ENCODE measurements at places on chromosomes 3 and 15.

GRCh38 chr3:147409143-147410115, at the start of gene ZIC1:
TSS of gene ZIC1 (plus strand) at chr3:147409365. CDS start at chr3:147410113, 748 bp downstream.
- no peak for DNase-seq

DNA sequence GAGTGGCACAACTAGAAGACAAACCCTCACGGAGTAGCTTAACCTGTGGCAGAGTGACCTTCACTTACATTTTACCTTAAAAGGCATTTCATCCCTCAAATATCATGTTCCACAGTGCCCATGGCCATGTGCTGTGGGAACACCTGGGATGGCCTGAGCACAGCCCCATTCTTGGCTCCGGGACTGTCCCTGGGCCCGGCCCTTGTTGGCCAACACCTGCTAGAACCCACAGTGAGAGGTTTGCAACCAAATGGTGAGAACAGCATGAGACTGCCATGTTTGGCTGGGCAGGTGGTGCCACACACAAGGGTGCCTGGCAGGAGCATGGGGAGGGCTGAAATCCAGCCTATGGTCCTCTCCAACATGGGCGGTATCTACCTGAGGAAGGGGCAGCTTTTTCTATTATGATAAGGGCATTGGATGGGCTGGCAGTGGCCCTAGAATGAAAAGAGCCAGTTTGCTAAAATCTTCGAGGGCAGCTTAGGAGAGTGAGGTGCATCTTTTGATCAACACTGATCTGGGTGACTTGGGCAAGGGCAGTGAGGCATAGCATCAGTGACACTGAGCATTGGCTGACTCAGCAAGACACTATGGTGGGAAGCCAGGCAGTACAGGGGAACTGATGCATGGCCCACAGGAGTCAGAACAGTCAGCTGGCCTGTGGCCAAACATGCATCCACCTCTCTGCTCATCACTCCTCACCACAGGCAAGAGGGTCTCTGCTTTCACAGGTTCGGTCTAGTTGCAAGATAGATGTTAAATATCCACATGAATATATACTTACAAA, 53.9 kb downstream of the SYNM start:
- DNase-seq, result no peak

DNA sequence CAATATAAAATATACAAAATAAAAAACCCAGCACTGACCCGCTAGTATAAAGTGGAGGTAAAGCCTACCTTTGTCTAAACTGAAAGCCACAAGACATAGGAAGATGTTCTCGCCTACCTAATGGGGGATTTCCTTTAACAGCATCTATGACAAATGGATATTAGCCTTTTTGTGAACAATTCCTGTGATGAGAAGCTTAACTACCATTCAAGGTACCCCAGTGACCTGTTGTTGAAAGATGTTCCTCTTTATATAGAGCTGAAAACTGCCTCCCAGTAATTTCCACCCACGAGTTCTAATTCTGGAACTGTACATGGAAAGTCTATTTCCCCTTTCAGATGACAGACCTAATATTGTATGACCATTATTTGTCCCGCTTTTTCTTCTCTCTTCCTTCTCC, 109.8 kb upstream of the RASGRP1 start:
- DNase-seq, result no peak

DNA sequence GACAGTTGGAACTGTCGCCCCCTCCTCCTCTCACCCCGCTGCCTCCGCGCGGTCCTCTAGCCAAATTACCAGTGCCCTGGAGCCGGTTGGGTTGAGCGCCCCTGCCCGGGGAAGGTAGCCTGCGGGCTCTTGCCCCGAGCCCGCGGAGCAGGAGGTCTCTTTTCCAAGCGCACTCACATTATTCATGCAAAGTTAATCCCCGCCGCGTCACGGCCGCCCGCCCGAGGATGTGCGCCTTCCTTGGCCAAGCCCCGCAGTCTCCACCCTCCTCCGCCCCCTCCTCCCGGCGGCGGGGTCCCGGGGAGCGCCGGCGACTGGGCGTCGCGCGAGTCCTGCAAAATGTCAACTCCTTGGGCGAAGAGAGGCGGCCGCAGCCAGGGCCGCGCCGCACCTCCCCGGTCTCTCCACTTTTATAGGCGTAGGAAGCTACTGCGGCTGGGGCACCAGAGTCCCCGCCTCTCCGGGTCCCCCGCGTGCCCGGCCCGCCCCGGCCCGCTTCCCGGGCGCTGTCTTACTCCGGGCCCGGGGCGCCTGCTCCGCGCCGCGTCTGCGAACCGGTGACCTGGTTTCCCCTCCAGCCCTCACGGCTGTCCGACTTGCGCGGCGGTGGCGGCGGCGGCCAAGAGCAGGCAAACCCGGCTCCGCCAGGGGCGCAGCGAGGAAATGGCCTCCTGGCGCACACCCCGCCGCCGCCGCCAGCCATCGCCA, at the start of gene THRB:
TSS of gene THRB (minus strand) at position 233 of the 708 bp plus-strand sequence.
- no peak for DNase-seq

DNA sequence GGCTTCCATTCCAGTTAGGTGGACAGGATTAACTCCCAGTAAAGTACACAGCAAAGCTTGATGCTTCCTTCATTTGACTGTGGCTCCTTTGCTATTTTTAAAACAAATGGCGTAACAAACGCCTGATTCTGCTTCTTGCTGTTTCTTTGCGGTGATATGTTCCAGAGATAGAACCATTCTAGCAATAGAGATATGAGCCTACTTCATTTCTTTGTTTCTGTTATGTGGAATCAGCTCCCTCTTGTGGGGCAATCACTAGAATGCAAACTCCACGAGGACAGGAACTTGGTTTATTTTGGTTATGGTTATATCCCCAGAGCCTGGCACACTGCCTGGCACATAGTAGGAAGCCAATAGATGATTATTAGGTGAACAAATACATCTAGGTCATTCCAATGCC, 122.6 kb upstream of the SLC6A11 start:
- DNase-seq, result no peak

DNA sequence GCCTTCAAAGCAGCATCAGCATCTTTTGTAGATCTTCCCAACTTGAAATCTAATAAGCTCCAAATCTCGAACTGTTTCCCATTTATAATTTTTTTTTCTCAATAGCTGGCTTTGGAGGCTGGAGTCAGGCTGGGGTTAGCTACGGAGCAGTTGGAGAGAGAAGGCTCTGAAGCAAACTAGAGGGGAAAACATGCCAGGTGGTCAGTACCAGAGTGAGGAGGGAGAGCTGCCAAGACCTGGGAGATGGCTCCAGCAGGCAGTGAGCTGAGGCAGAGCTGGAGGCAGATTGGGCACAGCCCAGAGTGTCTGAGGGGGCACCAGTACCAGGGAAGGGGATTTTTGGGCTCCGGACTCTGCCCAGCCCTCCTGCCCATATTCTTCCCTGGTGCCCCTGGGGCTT, 311.2 kb downstream of the RPLP1 start:
- DNase-seq, result no peak

- no peak for DNase-seq
Observed at GRCh38 chr3:59545374-59545773, 495.5 kb upstream of the CFAP20DC start.
